Heart right ventricle (tissue), 16 donors: ENCODE measurements at places on chromosomes 4 and X. TPM values are rescaled to one million over a fixed set of nuclear protein-coding genes. Genes with fewer than 3 reads are reported as not detected.

GRCh38 chr4:41365681-41366080 lies 109.0 kb downstream of the UCHL1 start:
- peaks cover 73% of the 10 kb centered on the region for H3K4me1 ChIP-seq
- H3K27ac ChIP-seq = no peak overlapping the region
- no peak for DNase-seq
- H3K27me3 ChIP-seq = no peaks in the 10 kb centered on the region
- H3K4me3 ChIP-seq = no peak overlapping the region

GABRG1 gene
- total RNA-seq = not detected

DNA sequence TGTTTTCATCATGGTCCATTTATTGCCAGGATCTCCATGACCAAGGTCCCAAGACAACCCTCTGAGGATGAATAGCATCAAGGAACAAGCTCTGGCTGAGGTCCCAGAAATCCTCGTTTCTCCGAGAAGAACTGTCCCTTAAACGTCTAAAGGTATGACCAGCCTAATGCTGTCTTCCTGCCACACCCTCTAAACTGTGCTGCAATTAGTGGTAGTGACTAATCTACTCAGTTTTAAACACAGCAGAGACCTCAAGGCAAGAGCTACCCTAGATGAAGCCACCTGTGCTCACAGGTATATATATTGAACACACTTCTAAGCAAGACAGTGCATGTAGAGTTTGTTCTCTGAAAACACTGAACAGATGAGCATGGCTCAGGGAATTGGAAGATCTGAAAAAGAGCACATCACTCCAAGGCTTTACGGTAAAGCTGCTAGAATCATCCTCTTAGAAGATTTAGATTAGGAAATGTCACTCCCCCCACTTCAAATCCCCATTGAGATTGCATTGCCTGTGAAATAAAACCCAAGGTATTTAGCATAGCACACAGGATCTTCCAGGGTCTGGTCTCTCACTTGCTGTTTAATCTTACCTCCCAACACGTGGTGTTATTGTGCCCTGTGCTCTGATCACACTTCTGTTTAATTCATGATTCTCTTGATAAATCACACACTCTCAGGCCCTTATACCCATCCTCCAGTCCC lies 173.9 kb upstream of the VCX3A start:
- H3K4me1 ChIP-seq = no peaks in the 10 kb centered on the region
- H3K27ac ChIP-seq = no peak overlapping the region
- H3K4me3 ChIP-seq = no peak overlapping the region
- no peaks in the 10 kb centered on the region for H3K27me3 ChIP-seq
- H3K36me3 ChIP-seq = no peaks in the 10 kb centered on the region
- DNase-seq = no peak

DNA sequence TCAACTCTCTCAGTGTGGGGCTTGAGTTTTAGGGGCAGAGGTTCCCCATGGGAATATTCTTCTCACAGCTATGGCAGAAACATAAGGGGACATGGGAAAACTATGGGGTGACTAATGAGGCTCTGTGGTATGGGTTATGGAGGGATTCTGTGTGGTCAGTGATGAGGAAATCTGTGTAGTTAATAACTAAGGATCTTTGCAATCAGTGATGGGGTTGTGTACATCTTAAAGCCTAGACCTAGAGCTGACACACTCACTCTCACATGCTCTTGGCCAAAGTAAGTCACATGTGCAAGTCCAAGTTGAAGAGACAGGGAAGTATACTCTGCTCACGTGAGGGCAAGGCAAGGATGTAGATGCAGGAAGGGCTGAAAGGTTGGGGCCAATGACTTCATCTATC lies 86.4 kb upstream of the UXT start:
- H3K4me3 ChIP-seq = no peak overlapping the region
- DNase-seq = no peak
- H3K36me3 ChIP-seq = no peaks in the 10 kb centered on the region
- H3K27me3 ChIP-seq = no peaks in the 10 kb centered on the region
- no peaks in the 10 kb centered on the region for H3K4me1 ChIP-seq

- peak overlapping the region; percentile 76 for H3K4me3 ChIP-seq
- no peak for DNase-seq
- H3K36me3 ChIP-seq = no peaks in the 10 kb centered on the region
- no peak overlapping the region for H3K27ac ChIP-seq
- H3K27me3 ChIP-seq = no peaks in the 10 kb centered on the region
These were observed 1.8 kb downstream of the WWC2 start for GRCh38 chr4:183100827-183101226.

DNA sequence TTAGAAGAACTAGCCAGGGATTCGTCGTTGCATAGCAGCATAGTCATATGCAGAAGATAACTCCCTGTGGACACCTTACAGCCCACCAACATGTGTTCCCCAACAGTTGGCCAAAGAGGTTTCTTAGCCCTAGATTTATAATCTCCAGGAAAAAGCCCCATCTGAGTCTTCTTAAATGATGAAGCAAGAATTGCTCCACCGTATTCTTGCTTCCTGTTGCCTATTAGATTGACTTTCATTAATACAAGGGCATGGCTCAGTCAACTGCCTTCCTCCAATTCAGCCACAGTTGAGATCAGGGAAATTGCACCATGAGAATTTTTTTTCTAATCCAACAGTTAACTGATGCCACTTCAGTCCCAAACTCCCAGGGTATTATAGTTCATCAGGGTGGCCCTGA lies 5.2 kb upstream of the AFF2 start:
- H3K27ac ChIP-seq = no peak overlapping the region
- no peak for DNase-seq
- no peaks in the 10 kb centered on the region for H3K4me1 ChIP-seq

ODAPH gene
- total RNA-seq = not detected

GPRASP1 gene
- total RNA-seq = 9.5 TPM

DNA sequence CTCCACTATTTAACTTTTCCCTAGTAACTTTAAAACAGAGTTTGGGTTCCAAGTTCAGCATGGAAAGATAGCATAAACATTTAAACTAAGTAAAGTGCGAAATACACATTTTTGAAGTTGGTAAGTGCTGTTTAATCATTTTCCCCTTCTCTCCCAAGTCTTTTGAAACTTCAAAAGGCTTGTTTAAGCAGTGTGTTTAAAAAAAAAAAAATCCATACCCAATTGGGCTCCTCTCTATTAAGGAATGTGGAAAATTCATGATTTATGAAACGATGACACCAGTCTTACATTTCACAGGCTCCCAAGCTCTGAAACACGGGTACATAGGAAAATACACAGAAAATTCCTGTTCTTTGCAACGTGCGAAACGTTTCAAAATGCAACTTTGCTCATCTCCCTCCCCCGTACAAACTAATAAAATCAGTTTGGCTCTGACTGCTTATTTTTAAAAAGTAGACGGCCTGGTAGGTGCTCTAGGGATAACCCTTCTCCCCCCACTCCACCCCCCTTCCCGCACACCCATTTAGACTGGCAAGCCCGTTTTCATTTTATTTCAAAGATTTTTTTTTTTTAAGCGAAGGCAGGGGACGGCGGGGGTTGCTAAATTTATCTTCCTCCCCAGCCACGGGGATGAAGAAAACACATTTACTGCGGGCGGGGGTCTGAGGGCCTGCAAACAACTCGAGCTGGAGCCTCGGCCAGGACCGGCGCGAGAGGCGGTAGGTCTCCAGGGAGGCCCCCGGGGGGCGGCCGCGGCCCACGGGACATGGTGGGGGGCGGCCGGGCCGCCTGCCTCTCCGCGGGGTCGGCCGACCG lies 786 bp upstream of the ZFX start:
- peak overlapping the region; percentile 75 for H3K4me3 ChIP-seq
- no peaks in the 10 kb centered on the region for H3K27me3 ChIP-seq
- H3K36me3 ChIP-seq = no peaks in the 10 kb centered on the region
- peak overlapping the region; percentile 100 for H3K27ac ChIP-seq
- peak; percentile 16 for DNase-seq

GRCh38 chrX:14641681-14642655 lies 112.6 kb downstream of the GLRA2 start:
- H3K36me3 ChIP-seq = no peaks in the 10 kb centered on the region
- no peak for DNase-seq
- H3K4me3 ChIP-seq = no peak overlapping the region
- H3K4me1 ChIP-seq = no peaks in the 10 kb centered on the region

- H3K27ac ChIP-seq = no peak overlapping the region
- H3K36me3 ChIP-seq = no peaks in the 10 kb centered on the region
- H3K4me3 ChIP-seq = no peak overlapping the region
- H3K27me3 ChIP-seq = peaks cover 15% of the 10 kb centered on the region
- DNase-seq = peak; percentile 10
- no peaks in the 10 kb centered on the region for H3K4me1 ChIP-seq
These were observed 27.5 kb downstream of the PCYT1B start for GRCh38 chrX:24619647-24620046.

DNA sequence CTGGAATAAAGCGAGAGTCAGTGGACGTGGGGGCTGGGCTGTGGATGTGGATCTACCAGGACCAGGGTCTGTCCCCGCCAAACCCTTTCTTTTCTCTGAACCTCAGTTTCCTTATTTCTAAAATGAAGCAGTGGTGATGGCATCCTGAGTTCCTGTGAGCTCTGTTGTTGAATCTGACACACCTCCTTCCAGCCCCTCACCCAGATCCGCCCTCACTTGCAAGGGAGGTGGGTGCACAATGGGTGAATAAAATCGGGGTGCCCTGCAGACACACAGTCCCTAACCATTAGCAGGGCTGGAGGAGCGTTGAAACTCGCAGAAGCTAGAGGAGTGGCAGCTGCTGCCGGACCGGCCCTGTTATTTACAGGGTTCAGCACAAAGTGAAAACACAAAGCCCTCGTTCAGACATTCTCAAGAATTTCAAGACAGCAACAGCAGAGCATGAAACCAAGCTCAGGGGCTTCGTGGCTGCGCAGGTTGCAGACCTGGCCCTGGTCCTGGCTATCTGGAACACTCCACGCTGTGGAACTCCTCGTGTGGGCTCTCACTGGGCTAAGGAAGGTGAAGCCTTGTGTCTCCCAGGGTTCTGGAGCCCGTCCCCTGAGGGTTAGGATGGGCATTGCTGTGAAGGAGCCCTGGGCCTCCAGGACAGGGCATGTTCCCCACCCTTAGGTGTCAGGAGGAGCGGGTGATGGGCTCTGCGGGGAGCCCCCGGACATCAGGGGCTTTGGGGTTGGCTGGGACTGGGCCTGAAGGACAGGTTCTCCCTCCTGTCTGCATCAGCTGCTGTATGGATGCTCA lies 42.9 kb downstream of the PSAPL1 start:
- H3K4me3 ChIP-seq = no peak overlapping the region
- DNase-seq = no peak
- no peak overlapping the region for H3K27ac ChIP-seq
- H3K4me1 ChIP-seq = no peaks in the 10 kb centered on the region
- peaks cover 11% of the 10 kb centered on the region for H3K27me3 ChIP-seq
- no peaks in the 10 kb centered on the region for H3K36me3 ChIP-seq

DNA sequence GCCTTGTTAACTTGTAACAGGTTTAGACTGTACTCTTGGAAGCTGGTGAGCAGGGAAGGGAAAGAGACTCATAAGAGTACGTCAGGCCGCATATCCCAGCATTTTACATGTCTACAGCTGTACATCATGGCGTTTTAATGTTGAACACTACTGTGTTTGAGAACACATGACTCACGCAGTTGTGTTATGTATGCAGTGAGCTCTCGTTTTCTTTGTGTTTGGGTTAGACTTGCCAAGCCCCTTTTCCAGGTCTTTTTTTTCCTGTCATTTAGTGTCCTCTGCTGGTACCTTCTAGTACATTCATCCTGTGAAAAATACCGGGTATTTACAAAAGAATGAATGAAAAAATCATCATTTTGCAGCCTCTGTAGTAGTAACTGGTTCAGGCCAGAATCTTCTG lies 35.3 kb downstream of the SMS start:
- no peak overlapping the region for H3K27ac ChIP-seq
- DNase-seq = no peak
- H3K4me3 ChIP-seq = no peak overlapping the region

DNA sequence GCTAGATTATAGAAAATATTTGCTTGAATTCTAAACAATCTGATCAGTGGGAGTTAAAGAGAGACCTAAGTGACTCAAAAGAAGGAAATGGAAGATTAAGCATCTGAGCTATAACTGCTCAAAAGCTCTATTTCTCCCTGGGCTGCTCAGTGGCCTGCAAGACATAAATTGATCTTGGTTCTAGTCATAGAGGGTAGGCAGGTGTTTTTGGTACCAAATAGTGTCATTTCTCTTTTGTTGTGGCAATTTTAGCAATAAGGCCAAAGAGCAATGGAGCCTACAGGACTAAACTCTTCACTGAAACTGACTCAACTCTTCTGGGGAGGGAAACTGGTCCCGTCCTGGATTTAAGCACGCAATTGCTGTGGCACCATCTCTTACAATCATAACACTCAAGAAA lies 33.9 kb upstream of the BMP2K start:
- H3K27ac ChIP-seq = no peak overlapping the region
- H3K27me3 ChIP-seq = no peaks in the 10 kb centered on the region
- H3K36me3 ChIP-seq = no peaks in the 10 kb centered on the region
- no peaks in the 10 kb centered on the region for H3K4me1 ChIP-seq

- no peaks in the 10 kb centered on the region for H3K27me3 ChIP-seq
- H3K4me1 ChIP-seq = no peaks in the 10 kb centered on the region
- H3K4me3 ChIP-seq = no peak overlapping the region
- H3K36me3 ChIP-seq = no peaks in the 10 kb centered on the region
- no peak for DNase-seq
These were observed 265.8 kb upstream of the SMIM31 start for GRCh38 chr4:164488114-164488513.

- H3K4me1 ChIP-seq = no peaks in the 10 kb centered on the region
- peaks cover 3% of the 10 kb centered on the region for H3K36me3 ChIP-seq
- no peak overlapping the region for H3K4me3 ChIP-seq
- no peak for DNase-seq
- no peak overlapping the region for H3K27ac ChIP-seq
These were observed 8.4 kb upstream of the BST1 start for GRCh38 chr4:15694431-15694830.

DNA sequence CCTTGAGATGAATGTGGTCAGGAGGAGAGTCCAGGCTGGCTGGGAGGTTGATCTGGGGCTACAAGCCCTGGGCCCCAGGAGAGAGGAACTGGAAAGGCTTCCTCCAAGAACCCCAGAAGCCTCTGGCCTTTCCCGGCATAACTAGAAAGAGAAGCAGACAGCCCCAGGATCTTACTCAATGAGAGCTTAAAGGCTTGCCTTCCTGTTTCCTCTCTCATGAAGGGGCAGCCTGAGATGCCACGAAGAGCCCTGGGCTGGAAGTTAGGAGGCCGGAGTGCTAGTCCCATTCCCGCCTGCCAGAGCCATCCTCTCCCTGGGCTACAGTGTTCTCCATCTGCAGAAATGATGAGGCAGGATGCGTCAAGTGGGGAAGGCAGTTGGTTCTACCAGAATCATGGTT lies 20.1 kb upstream of the XPNPEP2 start:
- H3K4me3 ChIP-seq = no peak overlapping the region
- no peaks in the 10 kb centered on the region for H3K27me3 ChIP-seq
- no peak for DNase-seq
- H3K27ac ChIP-seq = no peak overlapping the region
- no peaks in the 10 kb centered on the region for H3K36me3 ChIP-seq
- no peaks in the 10 kb centered on the region for H3K4me1 ChIP-seq

BCLAF3 gene
- total RNA-seq = 9.7 TPM

DRP2 gene
- 0.04 TPM for total RNA-seq

TMEM154 gene
- total RNA-seq = 2.5 TPM
